T1000 (cell line): ENCODE measurements at places on chromosomes 7 and 10.

DNA sequence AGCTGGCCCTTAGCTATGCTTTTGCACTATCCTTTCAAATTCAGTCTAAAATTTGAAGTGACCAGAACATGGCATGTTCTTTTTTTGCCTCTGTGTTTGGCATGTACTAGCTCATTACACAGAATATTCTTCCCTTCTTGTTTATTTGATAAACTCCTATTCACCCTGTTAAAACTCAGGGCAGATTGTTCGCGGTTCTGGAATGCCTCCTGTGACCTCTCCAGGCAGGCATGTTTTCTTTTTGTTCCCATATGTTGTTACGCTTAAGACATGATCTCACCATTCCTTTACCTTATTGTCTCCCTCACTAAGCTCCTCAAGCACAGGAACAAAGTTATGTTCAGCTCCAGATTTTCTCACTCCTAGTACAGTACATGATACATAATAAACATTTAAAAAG, 181.7 kb downstream of the CCSER2 start:
- no peak for DNase-seq

DNA sequence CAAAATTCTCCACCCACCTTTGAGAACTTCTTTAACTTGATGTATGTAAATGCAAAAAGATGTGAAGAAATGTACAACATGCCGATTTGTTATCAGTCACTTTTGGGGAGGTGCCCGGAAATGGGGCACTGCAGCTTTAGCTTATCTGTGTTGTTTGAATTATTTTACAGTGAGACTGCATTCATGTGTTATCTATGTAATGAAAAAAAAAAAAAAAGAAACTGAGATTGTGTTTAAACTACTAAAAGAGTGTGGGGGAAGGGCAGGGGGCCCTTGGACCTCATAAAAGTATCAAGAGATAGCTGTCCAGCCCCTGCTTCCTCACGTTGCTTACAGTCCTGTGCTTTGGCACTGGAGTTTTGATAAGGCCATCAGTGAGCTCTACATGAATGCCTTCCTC, 259.4 kb downstream of the STK31 start:
- no peak for DNase-seq

GRCh38 chr7:83832009-83832408, 183.1 kb upstream of the SEMA3E start:
- no peak for DNase-seq

DNA sequence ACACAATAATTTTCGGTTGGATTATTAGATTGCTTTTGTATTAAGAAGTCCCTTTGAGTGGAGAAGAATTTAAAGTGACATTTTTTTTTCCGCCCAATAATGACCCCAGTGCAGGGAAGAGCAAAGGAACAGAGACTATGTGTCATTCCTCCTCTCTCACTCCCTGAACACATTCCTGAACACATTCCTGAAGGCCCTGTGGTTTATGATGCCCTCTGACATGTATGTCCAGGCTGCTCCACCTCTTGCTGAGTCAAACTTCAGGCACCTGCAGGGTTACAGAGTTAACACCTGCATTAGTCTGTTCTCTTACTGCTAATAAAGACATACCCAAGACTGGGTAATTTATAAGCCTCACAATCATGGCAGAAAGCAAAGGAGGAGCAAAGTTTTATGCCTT, 704.0 kb upstream of the LRRN3 start:
- peak; percentile 6 for DNase-seq

GRCh38 chr7:50125766-50126165, 32.7 kb upstream of the ZPBP start:
- DNase-seq, result no peak

GRCh38 chr7:71019706-71020105, 112.2 kb upstream of the GALNT17 start:
- no peak for DNase-seq

- DNase-seq, result no peak
Measured at GRCh38 chr7:135316648-135317313, 83.1 kb downstream of the STRA8 start.

- no peak for DNase-seq
Measured at GRCh38 chr10:132538790-132539421, 1.3 kb downstream of the INPP5A start.

DNA sequence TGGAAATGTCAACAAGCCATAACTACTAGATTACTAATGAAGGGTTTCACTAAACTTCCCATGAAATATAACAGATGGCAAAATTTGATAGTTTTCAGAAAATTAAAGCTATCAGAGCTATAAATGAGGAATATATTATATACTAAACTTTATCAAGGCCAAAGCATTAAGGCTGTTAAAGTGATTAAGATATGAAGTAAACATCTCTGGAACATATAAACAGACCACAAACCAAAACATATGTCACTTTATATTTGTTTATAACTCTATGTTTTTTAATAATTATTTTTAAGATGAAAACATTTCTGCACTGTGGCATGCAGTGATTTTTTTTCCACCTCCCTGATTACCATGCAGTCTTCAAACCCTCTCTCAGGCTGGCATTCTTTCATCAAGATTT, 120.2 kb downstream of the REEP3 start:
- no peak for DNase-seq

DNA sequence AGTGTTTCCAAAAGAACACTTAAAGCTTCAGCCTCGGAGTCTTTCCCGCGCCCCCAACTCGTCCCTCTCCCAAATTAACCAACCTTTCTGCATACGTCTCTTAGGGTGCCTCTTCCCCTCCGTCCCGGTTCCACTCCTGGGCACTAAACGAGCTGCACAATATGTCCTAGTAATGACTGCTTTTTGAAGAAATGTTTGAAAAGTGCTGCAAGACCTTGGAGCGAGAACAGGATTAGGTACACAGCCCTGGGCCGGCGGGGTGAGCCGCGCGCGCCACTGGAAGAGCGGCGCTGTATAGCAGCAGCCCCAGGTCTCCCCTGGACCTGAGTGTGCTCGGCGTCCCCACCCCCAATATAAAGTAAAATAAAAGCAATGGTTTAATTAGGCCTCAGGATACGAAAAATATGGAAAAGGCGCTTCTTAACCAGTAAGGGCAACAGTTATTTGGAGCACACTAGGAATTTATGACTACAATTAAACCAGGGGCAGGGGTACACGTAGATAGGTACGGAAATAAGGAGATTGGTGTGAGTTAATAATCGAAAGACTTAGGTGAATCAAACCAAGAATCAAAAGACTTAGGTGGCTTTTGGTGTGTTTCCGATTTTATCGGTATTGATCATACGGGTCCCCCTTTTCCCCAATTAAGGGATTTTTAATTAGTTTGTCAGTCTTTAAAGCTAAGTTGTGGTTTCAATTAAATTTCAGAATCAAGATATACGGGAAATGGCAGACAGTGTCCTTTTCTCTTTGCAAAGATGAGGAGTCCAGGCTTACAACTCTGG, 1.9 kb downstream of the TET1 start:
- DNase-seq, result no peak

DNA sequence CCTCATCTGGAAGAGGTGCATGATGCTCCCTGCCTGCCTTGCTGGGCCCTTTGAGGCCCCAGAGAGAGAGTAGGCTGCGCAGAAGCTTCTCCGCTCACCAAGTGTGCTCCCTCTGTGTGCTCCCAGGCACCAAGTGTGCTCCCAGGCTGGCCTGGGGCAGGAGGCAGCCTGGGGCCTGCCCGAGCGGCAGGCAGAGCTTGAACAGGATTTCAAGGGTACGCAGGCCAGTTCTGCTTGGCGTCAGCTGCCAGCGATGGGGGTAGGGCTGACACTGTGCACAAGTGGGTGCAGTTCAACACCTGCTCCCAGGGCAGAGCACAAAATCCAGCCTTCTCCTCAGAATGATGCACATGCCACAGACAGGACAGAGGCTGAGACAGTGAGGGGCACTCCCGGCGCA, 119.7 kb downstream of the FAM53B start:
- DNase-seq, result no peak

- DNase-seq, result no peak
Measured at GRCh38 chr10:48340734-48341133, 34.3 kb downstream of the MAPK8 start.

- no peak for DNase-seq
Measured at GRCh38 chr7:99219185-99219767, 11.4 kb upstream of the KPNA7 start.

GRCh38 chr7:127598318-127598717, 4.8 kb downstream of the FSCN3 start:
- no peak for DNase-seq

DNA sequence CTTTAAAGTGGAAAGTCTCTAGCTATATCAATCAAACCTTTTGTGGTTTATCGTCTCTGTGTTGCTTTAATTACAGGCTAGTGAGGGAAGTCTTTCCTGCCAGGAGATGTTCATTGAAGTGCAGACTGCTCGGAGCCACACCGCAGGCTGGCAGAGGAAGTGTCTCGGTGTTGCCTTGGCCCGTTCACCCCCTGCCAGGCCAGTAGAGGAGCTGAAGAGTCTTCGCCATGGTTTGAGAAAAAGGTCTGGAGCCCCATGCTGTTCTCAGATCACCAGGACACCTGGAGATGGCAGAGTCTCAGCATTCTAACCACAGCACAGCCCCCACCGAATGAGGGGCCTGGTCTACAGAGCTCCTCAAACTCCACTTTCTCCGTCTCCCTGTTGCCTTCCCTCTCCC, 275.9 kb upstream of the PLPP4 start:
- DNase-seq, result no peak

DNA sequence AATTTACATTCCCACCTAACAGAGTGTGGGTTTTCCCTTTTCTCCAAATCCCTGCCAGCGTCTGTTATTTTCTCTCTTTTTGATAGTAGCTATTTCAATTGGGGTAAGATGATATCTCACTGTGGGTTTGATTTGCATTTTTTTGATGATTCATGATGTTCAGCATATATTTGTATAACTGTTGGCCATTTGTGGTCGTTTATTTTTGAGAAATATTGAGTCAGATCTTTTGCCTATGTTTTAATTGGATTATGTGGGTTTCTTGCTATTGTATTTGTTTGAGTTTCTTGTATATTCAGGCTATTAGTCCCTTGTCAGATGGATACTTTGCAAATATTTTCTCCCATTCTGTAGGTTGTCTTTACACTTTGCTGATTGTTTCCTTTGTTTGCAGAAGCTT, 193.8 kb downstream of the ABCA13 start:
- no peak for DNase-seq

GRCh38 chr7:106915407-106915806, 50.3 kb downstream of the PIK3CG start:
- no peak for DNase-seq

DNA sequence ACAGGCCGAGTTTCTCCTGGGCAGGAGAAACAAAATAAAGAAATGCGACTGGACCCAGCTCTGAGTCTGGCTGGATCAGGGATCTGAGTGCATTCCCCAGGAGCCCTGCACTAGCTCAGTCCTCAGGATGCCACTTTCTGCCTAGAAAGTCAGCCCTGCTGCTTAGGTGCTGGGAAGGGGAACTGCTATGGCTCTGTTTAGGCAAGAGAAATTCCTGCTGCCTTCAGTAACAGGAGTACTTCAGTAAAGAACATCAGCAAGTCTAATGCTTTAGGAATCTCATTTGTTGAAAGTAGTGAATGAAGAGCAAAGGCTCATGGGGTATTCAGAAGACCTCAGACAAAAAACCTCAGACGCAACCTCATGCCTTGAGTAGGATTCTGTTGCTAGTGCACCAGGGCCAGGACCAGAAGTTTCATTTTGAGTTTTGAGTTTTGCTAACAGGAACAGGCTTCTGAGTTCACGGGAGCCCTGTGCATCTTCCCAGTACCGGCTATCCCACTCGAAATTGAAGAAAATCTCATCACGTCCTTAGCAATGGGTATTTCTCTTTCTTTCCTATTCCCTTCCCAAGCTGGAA, 170.8 kb upstream of the CDCA7L start:
- no peak for DNase-seq

DNA sequence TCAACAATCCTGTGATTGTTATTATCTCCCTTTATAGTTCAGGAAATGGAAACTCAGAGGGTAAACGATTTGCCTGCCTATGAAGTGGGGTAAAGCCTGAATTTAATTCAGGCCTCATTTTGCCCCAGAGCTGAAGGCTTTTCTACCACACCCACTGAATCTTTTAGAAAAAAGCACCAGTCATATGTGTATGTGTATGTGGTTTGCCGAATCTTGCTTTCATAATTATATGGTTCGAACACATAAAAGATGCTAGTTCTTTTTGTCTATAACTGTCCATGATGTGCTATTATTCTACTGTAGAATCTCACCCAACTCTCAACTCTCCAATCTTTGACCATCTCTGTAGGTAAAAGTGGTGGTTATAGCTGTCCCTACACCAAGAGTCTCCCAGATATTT, 83.6 kb downstream of the MYOF start:
- no peak for DNase-seq

DNA sequence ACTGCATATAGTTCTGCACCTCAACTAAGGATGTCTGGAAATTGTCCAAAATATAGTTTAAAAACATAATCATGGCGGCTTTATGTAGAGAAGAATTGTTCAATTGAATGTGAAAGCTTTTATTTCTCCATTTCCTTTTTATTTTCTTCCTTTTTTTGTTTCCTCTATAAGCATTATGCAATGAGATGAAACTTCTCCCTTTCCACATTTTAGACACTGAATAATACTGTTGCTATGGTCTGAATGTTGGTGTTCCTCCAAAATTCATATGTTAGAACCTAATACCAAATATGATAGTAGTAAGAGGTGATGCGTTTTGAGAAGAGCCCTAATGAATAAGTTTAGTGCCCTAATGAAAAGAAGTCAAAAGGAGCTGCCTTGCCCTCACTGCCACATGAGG, 175.0 kb downstream of the RNLS start:
- no peak for DNase-seq
